ENCODE measurements at places on chromosomes 7 and 10.

GRCh38 chr10:71520042-71520441, 123.3 kb downstream of the CDH23 start:
- no peak for DNase-seq

DNA sequence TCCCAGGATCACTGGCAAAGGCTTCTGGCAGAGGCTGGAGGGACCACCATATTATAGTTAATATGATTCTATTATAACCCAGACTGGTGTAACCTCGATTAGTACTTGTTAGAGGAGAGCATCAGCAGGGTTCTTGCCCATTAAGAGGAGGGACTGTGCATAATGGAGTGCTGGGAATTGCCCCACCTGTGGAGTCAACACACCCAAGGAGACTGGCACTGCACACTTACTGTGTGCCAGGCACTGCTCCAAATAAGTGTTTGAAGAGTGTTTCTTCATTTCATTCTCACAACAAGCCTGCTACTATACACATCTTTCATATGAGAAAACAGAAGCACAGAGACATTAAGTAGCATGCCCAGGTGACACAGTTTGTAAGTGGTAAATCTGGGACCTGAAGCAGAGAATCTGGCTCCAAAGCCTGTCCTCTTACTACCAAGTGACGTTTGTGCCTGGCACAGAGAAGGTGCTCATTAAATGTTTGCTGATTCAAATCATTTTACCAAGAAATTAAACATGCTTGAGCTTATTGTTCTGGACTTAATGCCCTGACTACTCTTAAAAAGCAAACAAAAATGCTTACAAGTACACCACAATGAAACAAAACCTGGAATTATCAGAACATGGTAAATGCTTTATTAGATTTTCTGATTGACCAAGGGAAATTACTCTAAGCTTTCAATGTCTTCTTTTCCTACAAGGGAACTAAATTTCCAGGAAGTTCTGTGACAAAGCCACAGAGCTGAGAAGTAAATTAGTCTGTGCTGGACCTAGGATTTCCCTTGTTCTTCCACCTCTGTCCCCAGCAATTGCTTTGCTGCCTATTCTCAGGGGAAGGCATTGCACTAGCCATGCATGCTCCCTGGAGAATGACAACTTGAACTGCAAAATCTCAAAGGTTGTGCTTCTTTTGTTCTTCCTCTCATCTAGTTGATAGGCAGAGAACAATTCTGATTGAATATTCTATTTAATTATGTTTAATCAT, 809 bp downstream of the SLC13A1 start:
- no peak for DNase-seq

DNA sequence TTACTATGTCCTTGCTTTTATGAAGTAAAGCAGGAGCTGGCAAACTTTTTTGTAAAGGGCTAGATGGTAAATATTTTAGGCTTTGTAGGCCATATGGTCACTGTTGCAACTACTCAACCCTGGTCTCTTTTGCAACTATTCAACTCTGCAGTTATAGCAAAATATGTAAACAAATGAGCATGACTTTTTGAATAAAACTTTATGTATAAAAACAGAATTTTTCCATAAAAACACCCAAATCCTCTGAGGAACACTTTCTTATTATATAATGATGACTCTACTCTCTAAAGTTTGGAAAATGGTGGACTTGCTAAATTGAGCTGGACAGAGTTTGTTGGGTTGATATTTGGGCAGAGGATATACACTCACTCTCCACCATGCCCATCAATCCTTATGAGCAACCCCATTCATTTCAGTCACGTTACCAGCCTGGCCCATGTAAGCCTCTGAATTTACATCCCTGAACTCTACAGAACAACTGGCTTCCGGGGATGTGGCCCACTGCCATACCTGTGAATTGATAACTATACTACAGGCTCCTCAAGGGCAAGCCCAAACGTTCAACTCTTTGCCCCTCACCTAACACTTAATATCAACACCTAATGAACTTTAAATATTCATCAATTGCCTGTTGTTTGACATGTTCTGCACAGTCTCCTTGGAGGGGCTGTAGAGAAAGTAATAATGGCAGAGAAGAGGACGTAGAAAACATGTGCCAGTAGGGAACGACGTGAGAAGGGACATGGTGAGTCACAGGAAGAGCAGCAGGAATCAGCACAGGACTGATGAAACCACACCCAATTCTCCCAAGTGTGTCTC, 37.6 kb downstream of the SGMS1 start:
- DNase-seq = no peak

DNA sequence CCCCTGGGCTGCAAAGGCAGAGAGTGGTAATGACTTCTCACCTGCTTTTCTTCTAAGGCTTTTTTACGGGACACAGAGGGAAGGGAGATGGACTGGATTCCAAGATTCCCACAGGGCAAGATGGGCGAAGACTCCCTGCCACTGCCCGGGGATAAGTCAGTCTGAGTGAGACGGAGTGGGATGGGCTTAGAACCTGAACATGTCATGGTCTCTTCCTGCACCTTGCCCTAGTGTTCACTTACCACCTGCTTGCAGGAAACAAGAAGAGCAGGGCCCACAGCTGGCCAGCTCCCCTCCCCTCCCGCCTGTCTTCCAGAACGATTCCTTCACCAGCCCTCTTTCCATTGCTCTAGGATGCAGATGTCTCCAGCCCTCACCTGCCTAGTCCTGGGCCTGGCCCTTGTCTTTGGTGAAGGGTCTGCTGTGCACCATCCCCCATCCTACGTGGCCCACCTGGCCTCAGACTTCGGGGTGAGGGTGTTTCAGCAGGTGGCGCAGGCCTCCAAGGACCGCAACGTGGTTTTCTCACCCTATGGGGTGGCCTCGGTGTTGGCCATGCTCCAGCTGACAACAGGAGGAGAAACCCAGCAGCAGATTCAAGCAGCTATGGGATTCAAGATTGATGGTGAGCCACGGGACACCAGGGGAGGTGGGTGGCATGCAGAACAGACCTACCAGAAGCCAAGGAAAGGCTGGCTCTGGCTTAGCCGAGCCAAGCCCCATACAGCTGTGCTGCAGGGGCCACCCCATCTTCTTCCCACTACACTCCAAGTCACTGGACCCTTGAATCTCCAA, 1.3 kb downstream of the SERPINE1 start:
- DNase-seq = no peak

All from cerebellar nuclear complex (tissue), 1 donor.